ENCODE measurements at places on chromosomes 4 and X.

DNA sequence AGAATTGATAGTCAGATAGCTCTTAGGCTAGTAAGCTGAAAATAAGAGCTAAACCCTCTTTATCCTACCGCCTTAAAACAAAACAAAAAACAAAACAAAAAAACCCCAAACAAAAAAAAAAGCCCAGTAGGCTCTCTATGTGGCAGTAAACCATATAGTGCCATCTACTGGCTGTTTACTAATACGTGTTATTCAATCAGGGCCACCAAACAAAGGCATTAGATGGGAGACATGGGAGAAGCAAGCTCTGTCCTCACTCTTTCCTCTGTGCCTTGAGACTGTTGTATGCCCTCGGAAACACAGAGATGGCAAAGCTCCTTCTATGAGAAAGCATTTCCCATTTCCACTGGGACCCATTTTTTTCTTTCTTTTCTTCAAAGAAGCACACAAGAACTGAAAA lies 148.8 kb upstream of the MID1 start:
- no peaks in the 10 kb centered on the region for H3K36me3 ChIP-seq
- H3K27me3 ChIP-seq = no peaks in the 10 kb centered on the region
- no peak for DNase-seq
- no peak overlapping the region for H3K4me3 ChIP-seq
- H3K4me1 ChIP-seq = no peaks in the 10 kb centered on the region

GRCh38 chr4:18578307-18578706 lies 556.8 kb upstream of the LCORL start:
- H3K27ac ChIP-seq = no peak overlapping the region
- H3K4me1 ChIP-seq = no peaks in the 10 kb centered on the region
- H3K27me3 ChIP-seq = peaks cover 26% of the 10 kb centered on the region
- no peak overlapping the region for H3K4me3 ChIP-seq
- DNase-seq = no peak
- no peaks in the 10 kb centered on the region for H3K36me3 ChIP-seq

- no peak overlapping the region for H3K4me3 ChIP-seq
- H3K36me3 ChIP-seq = no peaks in the 10 kb centered on the region
- no peak overlapping the region for H3K27ac ChIP-seq
- no peaks in the 10 kb centered on the region for H3K4me1 ChIP-seq
Measured at GRCh38 chr4:103425406-103425805, 227.3 kb upstream of the CENPE start.

DNA sequence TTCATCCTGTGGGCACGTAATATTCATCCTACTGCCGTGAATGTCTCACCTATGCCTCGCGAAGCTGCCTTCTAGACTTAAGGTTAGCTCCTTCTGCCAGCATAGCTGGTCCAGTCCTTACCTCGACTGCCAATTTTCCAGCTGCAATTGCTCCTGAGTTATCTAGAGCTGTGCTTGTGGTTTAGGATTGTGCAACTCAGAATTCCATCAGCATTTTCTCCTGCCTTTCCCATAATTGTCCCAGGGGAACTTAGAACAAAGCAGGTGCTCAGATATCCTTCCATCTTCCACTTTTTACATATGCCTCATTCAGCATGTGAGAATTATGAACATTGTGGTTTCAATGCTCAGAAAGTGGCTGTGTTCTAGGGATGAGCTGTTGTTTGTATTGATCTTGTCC lies 131.4 kb upstream of the ADGRL3 start:
- no peaks in the 10 kb centered on the region for H3K4me1 ChIP-seq
- no peak overlapping the region for H3K27ac ChIP-seq
- H3K27me3 ChIP-seq = no peaks in the 10 kb centered on the region
- no peaks in the 10 kb centered on the region for H3K36me3 ChIP-seq
